Stimulated activated CD4-positive, alpha-beta T cell treated with anti-CD3 and anti-CD28 coated beads, Interleukin-12 subunit alpha, Interleukin-12 subunit beta, amount 100 ng/mL, for 24 hours (primary cell): ENCODE measurements at places on chromosomes 12 and 14.

DNA sequence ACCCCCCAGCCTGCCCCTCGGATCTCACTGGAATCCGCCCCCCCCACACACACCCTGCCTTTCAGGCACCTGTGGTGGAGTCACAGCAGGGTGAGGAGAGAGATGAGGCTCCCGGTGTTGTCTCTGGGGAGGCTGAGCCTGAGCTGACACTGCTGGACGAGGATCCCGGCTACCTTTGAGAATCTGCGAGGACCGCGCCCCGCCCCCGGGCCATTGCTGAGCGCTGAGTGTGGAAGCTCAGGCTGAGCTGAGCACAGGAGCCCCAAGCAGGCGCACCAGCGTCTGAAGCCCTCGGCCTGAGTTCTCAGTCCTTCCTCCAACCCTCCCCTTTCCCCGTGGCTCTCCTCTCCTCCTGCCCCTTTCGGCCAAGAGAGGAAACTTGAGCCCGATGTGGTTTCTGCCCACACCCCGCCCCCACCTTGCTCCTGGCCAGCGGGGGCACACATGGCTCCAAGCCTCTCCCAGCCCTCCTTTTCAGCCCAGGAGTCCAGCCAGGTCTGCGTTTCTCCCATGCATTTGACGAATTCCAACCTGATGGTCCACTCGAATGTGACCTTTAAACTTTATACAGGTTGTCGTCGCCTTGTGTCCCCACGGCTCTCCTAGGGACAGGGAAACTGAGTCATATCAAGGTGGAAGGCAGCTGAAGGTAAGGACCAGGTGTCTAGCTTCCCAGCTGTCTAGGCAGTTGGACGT, at the start of gene NFE2:
NFE2 (minus strand) TSS at position 284 of the 696 bp plus-strand sequence. CDS start 5,767 bp downstream, outside the sequence.
- no peak for DNase-seq

DNA sequence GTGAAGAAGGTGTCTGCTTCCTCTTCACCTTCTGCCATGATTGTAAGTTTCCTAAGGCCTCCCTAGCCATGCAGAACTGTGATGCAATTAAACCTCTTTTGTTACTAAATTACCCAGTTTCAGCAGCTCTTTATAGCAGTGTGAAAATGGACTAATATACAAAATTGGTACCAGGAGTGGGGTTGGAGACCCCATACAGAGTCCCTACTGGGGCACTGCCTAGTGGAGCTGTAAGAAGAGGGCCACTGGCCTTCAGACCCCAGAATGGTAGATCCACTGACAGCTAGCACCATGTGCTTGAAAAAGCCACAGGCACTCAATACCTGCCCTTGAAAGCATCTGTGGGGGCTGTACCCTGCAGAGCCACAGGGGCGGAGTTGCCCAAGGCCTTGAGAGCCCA, 44.8 kb upstream of the CRADD start:
- DNase-seq: no peak

DNA sequence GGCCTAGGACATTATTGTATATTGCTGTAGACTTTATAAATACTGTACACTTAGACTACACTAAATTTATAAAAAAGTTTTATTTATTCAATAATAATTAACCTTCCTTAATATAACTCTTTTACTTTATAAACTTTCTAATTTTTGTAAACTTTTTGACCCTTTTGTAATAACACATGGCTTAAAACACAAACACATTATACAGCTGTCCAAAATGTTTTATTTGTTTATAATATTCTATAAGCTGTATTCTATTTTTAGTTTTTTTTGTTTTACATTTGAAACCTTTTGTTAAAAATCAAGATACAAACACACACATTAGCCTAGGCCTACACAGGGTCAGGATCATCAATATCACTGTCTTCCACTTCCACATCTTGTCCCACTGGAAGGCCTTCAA, 190.0 kb downstream of the BMP4 start:
- no peak for DNase-seq

DNA sequence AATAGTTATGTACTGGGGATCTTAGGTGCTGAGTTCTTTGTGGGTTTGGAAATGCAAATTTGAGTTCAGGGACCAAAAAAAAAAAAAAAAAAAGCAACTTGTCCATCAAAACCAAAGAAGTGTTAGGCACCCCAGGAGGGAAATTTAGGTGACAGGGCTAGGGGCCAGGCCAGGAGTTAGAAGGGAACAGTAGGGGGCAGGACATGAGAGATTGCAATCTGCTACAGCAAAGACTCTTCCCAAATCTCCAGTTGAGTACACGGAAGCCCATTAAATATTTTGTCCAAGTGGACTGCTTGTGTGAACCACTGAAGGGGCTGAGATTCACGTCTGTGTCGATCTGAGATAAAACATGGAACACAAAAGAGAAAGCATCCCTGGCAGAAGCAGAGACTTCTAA, 52.8 kb downstream of the TSPAN19 start:
- no peak for DNase-seq

DNA sequence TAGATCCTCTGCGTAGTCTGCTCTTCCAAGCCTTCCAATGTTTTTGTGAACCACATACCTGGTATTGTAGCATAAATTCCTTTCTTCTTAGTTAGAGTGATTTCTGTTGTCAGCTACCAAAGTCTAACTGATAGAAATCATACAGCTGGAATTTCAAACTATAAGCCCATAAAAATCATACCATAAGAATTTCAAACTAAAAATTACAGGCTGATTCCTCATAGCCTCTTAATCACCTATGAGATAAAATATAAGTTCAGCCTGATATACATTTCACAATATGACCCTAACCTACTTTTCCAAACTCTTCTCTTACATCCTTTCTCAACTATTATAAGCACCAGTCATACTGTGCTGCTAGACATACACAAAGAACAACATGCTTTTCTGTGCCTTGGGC, 64.8 kb downstream of the PTHLH start:
- no peak for DNase-seq

GRCh38 chr14:69319911-69320310, 60.0 kb downstream of the GALNT16 start:
- no peak for DNase-seq

- no peak for DNase-seq
Observed at GRCh38 chr12:89327486-89328094, 24.7 kb downstream of the DUSP6 start.

DNA sequence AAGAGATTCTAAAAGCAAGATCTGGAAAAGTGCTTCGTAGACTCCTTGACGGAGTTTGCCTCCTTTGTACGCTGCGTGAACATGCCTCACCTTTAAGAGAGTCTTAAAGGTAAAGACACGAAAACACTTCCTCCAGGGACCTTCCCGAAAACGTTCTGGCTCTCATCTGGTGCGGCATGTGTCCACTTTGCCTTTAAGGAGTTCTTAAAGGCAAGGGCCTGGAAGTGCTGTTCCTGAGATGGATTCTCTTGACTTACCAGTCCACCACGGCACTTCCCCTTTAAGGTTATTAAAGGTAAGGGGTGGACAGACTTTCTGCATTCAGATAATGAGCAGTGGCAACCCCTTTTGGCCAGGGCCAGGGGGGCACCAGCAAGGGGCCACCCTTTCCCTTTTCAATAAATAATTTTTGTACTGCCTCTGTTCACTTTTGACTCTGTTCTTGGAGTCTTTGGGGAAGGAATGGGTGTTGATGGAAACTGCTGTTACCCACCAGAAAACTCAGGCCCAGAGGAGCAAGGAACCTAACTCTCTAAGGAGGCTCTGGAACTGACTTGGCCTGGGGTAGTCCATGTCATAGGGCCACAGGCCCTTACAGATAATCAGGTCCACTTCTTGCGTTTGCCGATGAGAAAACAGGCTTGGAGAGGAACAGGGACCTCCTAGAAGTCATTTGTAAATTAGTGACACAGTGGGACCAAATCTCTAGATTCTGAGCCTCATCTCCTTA, 4.4 kb downstream of the REM2 start:
- no peak for DNase-seq

DNA sequence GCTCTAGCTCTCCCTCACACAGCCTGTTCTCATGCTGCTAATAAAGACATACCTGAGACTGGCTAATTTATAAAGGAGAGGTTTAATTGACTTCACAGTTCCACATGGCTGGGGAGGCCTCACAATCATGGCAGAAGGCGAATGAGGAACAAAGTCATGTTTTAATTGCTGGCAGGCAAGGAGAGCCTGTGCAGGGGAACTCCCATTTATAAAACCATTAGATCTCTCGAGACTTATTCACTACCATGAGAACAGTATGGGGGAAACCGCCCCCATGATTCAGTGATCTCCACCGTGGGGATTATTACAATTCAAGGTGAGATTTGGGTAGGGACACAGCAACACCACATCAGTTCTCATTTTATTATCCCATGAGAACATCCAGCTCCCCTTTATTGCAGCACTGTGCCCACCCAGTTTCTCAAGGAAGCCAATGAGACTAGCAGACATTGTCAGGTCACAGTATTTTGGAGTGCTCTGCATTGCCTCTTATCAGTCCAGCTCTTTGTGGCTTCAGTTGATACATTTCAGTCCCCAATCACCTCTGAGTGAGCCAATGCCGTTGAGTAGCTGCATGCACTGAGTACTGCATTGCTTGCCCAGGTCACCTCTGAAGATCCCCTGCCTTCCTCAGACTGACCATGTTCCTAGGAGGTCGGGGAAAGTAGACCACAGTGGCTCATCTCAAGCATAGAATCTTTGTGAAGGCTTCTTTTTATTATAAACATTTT, 131.2 kb downstream of the CRADD start:
- no peak for DNase-seq

DNA sequence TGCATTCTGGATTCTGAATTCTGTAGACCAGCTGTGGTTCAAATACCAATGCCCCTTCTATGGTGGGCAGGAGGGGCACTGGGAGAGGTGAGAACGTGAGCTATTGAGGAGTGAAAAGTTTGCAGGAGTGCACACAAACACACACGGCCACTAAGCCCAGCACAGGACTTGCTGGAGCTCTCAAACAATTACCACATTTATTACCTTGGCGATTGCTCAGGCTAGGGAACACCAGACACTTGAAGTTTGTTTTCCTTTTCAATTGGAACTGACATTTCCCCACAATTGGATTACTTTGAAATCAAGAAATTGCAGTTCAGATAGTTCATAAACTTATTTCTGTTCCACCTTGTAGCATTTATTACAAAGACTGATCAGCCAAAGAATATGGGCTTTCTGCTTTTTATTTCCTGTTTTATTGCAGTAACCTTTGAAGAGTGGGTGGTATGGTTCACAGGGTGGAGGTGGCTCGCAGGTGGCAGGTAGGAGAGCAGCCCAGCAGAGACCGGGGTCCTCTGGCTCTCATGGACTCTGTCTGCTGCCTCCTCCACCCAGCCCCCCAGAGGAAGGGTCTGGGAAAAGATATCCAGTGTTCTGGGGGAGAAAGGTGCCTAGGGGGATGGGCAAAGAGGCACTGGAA, 429.8 kb upstream of the CCDC196 start:
- no peak for DNase-seq

- DNase-seq: peak; percentile 56
Observed at GRCh38 chr14:54622192-54622958, 55.4 kb downstream of the SAMD4A start.

DNA sequence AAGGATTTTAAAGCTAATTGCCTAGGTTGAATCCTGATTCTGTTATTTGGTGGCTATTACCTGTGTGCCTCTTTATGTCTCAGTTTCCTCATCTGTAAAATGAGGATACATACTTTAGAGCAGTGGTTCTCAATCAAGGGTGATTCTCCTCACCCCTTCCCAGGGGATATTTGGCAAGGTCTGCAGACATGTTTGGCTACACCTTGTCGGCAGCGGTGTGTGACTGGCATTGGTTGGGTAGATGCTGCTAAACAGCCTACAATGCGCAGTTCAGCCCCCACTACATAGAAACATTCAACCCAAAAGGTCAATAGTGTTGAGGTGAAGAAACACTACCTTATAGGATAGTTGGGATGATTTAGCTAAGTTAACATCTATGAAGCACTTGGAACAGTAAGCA, 23.4 kb downstream of the LDHB start:
- no peak for DNase-seq

GRCh38 chr14:70188659-70189455, at the start of gene SLC8A3:
Gene SLC8A3 (minus strand): TSS chr14:70188951. CDS start chr14:70168422, 20,529 bp downstream.
- no peak for DNase-seq

DNA sequence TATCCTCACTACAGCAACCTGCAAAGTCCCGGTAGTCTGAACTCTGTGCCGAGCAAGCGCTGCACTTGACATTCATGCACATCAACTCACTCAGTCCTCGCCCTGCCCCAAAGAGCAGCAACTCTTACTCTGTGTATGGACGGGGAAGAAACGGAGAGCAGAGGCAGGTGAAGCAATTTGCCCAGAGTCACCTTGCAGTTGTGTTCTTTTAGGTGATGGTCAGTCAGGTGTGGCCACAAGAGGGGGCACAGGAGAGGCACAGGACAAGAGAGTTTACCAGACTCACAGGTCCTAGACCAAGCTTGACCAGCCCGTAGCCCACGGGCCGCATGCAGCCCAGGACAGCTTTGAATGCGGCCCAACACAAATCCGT, 39.1 kb downstream of the TSPAN11 start:
- no peak for DNase-seq

DNA sequence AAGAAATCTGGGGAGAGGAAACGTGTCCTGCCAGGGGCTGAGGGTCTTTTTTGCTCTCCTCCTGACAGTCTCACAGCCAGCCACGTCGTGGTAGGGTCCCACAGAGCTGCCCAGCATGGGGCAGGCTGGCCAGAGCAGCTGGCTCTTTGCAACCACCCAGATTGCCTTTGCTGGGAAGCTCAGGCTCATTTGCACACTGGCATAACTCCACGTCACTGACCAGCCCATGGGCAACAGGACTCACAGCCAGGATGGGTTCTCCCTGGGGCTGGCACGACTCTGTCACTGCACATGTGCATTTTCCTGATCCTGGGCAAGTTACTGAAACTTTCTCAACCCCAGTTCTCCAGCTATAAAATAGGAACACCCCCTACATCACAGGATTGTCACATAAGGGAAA, 242.2 kb downstream of the DPF3 start:
- no peak for DNase-seq

DNA sequence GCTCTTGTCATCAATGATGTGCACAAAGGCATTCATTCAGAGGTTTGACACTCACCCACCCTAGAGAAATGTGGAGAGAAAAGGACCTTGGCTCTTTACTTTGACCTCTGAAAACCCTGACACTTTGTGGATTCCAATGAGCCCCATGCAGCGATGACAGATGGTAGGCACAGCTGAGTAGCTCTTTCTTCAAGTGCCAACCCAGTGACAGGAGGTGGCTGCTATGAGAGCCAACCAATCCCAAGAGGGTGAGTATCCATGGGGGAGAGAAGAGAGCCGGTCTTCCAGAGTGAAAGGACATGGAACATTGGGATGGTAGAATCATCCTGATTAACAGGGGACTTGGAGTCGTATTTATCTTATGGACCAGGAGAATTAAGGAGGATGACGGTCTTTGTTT, 17.8 kb downstream of the SLC8A3 start:
- no peak for DNase-seq

- DNase-seq: no peak
Observed at GRCh38 chr12:2338991-2339431, 286.2 kb downstream of the CACNA1C start.

DNA sequence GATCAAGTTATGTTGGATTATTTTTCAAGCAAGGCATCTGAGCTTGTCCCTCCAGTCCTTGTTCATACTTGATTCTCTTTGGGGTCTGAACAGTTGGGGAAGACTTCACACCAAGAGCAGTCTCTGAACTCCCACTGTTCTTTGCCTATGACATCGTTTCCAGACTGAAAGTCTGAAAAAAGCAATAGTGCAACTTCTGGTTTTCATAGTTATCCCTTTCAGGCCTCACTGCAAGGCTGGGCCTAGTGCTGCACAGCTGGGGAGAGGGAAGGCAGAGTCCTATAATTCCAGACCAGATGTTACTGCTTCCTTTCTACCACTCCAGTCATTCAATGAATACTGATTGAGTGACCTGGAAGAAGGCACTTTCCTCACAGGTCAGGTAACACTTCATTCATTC, 187.1 kb upstream of the CCND2 start:
- DNase-seq: no peak
